ENCODE measurements at places on chromosomes 3 and 15. TPM values are rescaled to one million over a fixed set of nuclear protein-coding genes. Genes with fewer than 3 reads are reported as not detected.

- no peak overlapping the region for H3K4me3 ChIP-seq
- H3K4me1 ChIP-seq: no peaks in the 10 kb centered on the region
- no peak for DNase-seq
- no peaks in the 10 kb centered on the region for H3K36me3 ChIP-seq
- no peak overlapping the region for H3K27ac ChIP-seq
Measured at GRCh38 chr3:53721187-53722119, 124.8 kb downstream of the CHDH start.

Gene CYP11A1
- total RNA-seq: not detected

Gene AMIGO3
- 0.61 TPM for total RNA-seq

- no peak for DNase-seq
Measured at GRCh38 chr15:79381593-79381992, 50.5 kb upstream of the MINAR1 start.

Gene FOXL2
- not detected for total RNA-seq

- H3K27ac ChIP-seq: no peak overlapping the region
- DNase-seq: no peak
- no peak overlapping the region for H3K4me3 ChIP-seq
- H3K36me3 ChIP-seq: no peaks in the 10 kb centered on the region
Measured at GRCh38 chr3:36075491-36075890, 304.8 kb upstream of the STAC start.

GRCh38 chr3:54321520-54321919 is 199.2 kb downstream of the CACNA2D3 start:
- H3K4me3 ChIP-seq: no peak overlapping the region
- no peaks in the 10 kb centered on the region for H3K36me3 ChIP-seq
- no peak overlapping the region for H3K27ac ChIP-seq
- no peaks in the 10 kb centered on the region for H3K4me1 ChIP-seq

DNA sequence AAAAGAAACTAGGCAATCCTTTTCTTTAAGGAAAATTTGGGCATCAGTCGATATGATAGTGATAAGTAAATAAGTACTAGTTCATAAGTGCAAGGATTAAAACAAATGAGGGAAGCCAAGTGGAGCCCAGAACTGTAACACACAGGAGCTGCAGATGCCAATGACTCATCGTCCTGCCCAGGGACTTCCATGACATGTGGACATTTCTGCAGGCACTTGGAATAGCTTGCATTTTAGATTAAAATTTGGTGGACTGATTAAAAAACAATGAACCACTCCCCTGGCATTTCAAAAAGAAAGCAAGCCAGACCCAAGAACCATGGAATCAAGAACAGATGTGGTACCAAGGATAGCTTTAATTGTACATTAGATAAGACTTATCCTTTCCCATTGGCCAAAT is 2.9 kb downstream of the SAMD7 start:
- no peak for DNase-seq
- H3K4me3 ChIP-seq: no peak overlapping the region
- H3K27me3 ChIP-seq: no peaks in the 10 kb centered on the region
- no peak overlapping the region for H3K27ac ChIP-seq
- H3K36me3 ChIP-seq: no peaks in the 10 kb centered on the region

- H3K36me3 ChIP-seq: no peaks in the 10 kb centered on the region
- H3K4me1 ChIP-seq: no peaks in the 10 kb centered on the region
- no peak overlapping the region for H3K4me3 ChIP-seq
- DNase-seq: no peak
Measured at GRCh38 chr3:54169524-54169923, 47.2 kb downstream of the CACNA2D3 start.
